BE2C (cell line): ENCODE measurements at places on chromosomes 7 and 10.

- DNase-seq: no peak
Measured at GRCh38 chr10:85545874-85546273, 820.7 kb downstream of the GRID1 start.

DNA sequence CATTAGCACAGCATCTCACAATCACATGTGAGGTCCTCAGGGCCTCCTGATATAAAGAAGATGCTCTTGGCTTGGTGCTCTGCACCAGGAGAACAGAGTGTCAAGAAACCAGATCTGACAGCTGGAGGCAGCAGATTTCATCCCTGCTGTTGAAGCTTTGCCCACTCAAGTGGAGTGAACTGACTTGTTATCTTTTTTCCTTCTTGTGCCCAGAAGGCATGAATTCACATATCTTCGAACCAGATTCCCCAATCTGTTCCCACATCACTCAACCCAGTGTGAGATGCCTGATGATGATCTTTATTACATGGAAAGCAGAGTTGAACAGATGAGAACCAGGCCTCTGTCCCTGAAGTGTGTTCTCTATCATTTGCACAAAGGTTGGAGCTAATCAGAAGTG is 521.0 kb downstream of the SORCS1 start:
- no peak for DNase-seq

DNA sequence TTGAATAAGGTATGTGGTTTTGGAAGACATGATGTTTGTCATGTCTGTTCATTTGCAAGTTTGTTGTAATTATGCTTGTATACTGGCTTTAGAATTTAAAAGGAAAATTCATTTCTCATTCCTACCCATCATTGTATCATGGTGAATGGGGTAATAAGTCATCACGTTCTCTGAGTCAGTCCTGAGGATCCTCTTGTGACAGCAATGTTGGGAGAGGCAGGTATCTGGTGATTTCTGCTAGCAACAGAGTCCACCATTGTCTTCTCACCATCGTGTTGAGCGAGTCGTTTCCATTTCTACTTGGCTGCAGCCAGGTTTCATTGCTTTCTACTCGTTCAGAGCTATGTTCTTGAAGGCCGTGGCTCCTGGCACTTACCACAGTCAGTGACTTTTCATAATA is 16.3 kb downstream of the CUL1 start:
- DNase-seq: no peak

- no peak for DNase-seq
Measured at GRCh38 chr7:158133057-158133456, 454.6 kb downstream of the PTPRN2 start.
